Lung microvascular endothelial cell (primary cell): ENCODE measurements at places on chromosomes 3 and 15. TPM values are rescaled to one million over a fixed set of nuclear protein-coding genes. Genes with fewer than 3 reads are reported as not detected.
A peak's percentile ranks its signal among the peaks of the same experiment; 100 is the strongest.

Gene SI
- not detected in 2 replicates for total RNA-seq

- DNase-seq = no peak
Observed at GRCh38 chr15:68479406-68479805, 47.4 kb upstream of the ITGA11 start.

Gene PLA2G4D
- total RNA-seq = not detected in 2 replicates

GRCh38 chr3:190205739-190206138 lies 85.0 kb upstream of the P3H2 start:
- no peak for DNase-seq

GRCh38 chr3:147216143-147216673 lies 190.1 kb downstream of the ZIC4 start:
- no peak for DNase-seq

GRCh38 chr15:68985361-68985891 lies 29.1 kb upstream of the NOX5 start:
- DNase-seq = no peak

DNA sequence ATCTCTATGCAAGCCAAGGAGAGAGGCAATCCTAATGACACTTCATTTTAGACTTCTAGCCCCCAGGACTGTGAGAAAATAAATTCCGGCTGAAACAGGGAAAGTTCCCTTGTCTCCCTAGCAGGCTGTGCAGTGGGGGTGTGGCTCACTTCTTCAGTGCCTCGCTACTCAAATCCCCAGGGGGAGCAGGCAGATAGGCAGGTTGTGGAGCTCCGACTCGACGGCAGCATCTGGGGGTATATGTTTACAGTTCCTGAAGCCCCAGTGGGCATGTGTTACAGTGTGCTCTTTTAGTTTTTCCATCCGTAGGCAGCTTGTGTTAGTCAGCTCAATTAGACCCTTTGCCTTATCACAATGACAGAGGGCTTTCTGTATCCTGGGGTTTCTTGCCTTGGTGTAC lies 836.5 kb downstream of the PDCD6IP start:
- no peak for DNase-seq

DNA sequence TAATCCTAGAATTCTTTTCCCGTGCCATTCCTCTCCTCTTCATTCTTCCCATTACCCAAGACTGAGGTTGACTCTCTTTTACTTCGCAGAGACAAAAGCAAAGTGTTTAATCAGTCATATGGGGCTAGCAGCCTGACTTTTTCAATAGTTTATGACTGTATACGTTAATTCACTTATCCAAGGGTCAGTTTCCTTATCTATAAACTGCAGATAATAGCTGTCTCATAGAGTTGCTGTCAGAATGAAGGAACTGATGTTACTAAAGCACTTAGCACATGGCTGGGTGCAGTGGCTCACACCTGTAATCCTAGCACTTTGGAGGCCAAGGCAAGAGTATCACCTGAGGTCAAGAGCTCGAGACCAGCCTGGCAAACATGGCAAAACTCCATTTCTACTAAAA lies 43.5 kb upstream of the ULK4 start:
- no peak for DNase-seq

DNA sequence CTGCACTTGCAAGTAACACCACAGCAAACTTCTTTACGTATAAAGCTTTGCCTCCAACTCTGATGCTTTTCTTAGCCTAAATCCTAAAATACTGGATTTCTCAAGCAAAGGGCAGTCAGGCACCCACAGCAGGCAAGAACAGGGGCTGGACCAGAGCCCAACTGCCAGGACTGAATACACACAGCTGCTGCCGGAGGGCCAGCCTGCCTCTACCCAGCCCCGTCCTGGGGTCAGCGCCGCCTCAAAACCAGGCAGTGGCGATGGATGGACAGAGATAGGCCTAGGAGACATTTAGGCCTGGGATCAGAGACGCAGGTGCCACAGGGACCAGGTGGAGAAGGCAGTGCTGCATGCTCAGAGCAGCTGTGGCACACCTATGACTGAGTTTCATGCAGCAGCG lies 47.6 kb upstream of the SEC61A1 start:
- no peak for DNase-seq

DNA sequence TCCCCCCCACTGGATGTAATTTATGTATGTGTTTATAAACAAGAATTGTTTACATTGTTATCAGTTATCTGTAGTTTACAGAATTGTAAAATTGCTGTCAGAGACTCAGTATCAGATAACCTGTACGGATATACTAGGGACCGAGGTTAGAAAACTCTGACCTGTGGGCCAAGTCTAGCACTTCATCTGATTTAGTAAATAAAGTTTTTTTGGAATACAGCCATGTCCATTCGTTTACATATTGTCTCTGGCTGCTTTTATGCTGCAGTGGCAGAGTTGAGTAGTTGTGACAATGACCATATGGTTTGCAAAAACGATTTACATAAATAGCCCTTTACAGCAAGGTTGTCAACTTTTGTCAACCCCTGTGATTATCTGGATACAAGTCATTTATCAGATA lies 52.6 kb downstream of the LRRC28 start:
- no peak for DNase-seq

DNA sequence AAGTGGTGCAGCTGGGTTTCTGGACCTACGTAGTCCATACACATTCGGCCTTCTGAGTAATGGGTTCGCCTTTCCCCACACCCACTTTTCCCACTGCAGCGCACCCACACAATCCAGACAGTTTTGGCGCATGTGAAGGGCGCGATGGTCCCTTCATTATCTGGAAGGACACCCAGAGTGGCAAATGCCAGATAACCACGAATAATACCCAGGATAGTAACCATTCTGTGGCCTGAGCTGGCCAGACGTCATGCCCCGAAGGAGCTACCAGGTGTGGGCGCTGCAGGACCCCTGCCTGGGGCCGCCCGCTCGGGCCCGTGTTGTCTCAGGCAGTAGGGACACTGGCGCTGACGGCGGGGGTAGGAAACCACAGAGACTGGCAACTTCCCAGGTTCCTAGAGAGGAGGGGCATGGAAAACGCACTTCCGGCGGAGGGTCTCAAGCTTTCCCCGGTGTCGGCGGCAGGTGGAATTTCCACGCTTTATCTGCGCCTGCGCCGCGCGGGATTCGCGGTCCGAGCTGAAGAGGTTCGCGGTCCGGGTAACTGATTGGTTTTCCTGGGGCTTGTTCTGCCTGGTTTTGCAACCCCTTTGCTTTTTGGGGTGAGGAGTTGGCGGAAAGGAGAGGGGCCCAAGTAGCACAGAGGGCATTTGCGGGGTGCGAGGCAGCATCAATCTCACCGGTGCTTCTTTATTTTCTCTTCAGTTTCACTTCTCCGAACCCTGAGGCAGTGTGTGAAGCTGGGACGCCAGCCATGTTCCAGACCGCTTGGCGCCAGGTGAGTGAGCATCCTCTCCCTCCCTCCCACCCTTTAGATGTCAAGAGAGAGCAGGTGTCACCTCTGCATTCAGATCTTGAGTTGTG lies at the start of gene ZNF620:
Gene ZNF620, plus strand, starts transcription at position 441 of the 864 bp plus-strand sequence. Its CDS starts 314 bp downstream, at position 755.
- DNase-seq = peak; percentile 73

DNA sequence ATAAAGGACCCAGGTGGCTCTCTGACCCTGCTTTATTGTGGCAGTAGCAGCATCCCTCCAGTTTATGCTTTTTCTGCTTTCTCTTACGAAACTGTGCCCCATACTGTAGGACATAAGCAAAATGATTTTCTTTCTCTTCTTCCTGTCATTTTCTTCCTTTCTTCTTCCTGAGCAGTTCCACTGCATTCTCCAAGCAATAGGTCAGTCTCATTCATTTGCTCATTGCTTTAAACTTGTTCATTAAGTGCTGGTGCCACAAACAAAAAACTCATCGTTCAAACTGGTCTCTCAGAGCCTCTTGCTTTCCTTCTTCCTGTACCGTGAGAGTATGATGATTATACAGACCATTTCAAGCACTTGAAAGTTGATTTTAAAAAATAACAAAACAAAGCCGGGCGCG lies 66.8 kb downstream of the PDE8A start:
- peak; percentile 32 for DNase-seq

DNA sequence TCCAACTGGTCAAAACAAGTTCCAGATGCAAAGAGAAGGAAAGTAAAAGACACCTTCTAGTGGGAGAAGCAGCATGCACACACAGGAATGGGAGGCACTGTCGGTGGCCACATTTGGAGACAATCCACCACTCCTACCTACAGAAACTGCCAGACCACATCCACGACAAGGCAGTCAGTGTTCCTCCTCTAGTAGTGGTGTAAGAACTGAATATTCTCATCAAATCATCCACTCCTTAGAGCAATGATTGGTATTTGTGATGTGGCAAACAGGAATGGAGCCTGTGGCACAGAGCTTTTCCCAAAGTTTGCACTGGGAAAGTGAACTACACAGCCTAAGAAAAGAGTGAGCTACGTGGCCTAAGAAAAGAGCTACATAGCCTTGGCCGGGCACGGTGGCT lies 5.1 kb upstream of the SPINT1 start:
- DNase-seq = no peak

Gene IL12A
- total RNA-seq = under 0.01 and 0.44 TPM in 2 replicates

DNA sequence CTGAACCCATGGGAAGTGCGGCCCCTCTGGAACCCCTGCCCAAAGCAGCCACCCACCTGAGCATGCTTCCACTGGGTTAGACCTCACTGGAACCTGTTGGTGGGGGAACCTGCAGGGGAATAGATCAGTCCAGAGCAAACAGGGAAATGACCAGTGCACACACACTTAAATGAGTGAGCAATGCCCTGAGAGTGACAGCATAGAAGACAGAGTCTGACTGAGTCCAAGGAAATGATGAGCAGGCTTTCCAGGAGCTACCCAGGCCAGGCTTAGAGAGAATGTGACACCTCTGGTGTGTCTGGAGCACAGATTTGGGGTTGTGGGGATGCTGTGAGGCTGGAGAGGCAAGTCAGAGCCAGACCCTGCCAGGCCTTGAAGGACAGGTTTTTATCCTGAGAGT lies 28.5 kb downstream of the PLA1A start:
- no peak for DNase-seq

- no peak for DNase-seq
Observed at GRCh38 chr3:73480187-73480672, 144.5 kb downstream of the PDZRN3 start.

GRCh38 chr3:133152056-133152455 lies 113.9 kb downstream of the TMEM108 start:
- DNase-seq = no peak

DNA sequence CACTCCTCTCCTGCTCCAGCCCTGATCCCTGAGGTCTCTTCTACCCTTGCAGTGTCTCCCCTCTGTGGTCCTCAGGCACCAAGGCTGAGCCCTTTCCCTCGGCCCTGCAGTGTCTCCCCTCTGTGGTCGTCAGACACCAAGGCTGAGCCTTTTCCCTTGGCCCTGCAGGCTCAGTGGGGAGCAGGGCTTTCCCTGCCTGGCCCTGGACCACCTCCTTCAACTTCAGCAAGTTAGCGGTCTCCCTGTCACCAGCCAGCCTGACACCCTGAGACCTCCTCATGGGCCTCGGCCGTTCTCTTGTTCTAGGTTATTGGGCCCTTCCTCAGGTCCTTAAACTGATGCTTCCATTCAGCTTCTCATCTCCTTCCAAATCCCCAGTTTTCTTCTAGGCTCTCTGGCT lies 4.3 kb downstream of the NRROS start:
- DNase-seq = no peak

DNA sequence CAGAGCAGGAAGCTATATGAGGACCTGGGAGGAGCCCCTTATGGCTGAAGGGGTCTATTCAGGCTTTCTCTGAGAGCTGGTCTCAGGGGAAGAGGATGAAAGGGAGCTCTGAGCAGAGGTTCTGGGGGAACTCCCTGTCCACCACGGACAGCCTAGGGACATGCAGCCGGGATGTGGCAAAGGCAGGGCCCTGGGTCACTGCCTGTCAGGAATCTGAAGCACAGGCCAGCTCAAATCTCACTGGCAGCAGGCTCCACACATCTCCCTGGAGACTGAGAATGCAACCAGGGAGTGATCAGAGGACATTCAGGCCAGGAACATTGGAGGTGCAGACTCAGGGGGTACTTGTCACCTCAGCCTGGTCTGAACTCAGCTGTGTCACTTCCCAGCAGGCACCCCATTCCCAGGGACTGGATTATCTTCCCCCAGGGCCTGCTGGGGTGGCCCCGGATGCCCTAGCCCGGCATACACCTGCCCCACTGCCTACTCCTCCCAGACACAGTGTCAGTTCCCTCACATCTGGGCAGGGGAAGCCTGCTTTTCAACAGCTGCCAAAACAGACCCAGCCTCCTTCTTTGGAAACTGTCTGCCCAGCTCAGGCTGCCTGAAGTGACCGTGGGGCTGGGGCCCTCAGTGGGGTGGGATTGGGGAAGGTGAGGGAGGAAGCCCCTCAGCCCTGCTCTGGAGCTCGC lies 18.3 kb upstream of the SEMA3F start:
- DNase-seq = no peak

DNA sequence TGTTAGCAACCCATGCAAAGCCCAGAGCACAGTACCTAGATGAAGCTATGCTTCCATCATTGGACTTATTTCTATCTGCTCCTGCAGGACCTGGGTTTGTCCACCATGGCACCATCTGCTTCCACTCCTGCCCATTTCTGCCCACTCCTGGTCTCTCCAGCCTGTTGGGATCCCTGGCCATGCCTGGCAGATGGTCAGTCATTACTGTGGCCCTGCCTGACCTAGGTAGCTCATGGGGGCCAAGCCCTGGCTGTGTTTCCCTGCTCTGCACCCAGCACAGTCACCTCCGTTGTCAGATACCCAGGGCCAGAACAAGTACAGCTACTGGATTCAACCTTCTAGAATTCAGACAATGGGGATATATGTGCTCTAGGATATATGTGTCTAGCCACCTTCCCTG lies 185.8 kb upstream of the TLE3 start:
- DNase-seq = no peak

DNA sequence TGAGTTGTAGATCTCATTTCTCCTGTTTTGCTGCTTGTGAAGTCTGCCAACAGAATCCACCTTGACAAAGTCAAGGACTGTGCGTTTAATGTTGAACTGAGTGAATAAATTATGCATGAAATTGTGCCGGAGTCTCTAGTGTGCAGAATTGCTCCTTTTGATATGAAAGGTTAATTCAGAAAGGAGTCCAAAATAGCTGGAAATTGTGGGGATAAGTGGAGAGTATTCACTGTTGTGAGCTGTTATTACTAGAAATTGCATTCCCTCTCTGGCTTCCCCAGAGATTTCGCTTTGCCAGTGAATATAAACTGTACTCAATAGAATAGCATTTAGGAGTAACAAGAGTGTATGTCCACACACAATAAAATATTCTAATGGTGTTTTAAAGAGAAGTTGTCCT lies 43.1 kb downstream of the SAMMSON start:
- DNase-seq = no peak

- peak; percentile 35 for DNase-seq
Observed at GRCh38 chr15:65730549-65731172, 61.4 kb downstream of the DENND4A start.

GRCh38 chr3:157147099-157147803 lies 12.7 kb downstream of the CCNL1 start:
- no peak for DNase-seq

Gene MME
- 0.20 and 4.4 TPM in 2 replicates for total RNA-seq

DNA sequence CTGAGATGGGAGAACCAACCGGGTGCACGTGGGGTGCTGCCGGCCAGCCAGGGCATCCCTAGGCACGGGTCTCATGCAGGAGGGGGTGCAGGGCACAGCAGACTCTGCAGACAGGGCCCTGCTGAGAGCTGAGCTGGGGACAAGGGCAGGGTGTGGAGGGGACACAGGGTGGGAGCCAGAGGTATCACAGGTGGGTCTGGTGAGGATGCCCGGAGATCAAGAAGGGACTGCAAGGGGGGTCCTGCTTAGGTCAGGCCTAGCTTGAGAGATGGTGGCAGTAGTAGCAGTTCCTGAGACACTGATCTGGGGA lies 39.5 kb upstream of the PRR23E start:
- no peak for DNase-seq
